Stimulated activated memory B cell treated with anti-CD40 and anti-IgM and Interleukin-4, amounts not matched to agents 10 μg/mL and 1 μg/mL and 100 μg/mL, for 72 hours (primary cell): ENCODE measurements at places on chromosomes 7 and 10.

- ATAC-seq = no peak
These were observed 11.0 kb downstream of the RHBDD2 start for GRCh38 chr7:75889826-75890225.

GRCh38 chr7:4136501-4137110 is 545.5 kb upstream of the FOXK1 start:
- ATAC-seq = no peak

GRCh38 chr7:53656881-53657280 is 621.4 kb downstream of the POM121L12 start:
- no peak for ATAC-seq

GRCh38 chr10:87579563-87579962 is 74.9 kb downstream of the MINPP1 start:
- ATAC-seq = no peak

- ATAC-seq = no peak
These were observed 16.6 kb downstream of the ZNF777 start for GRCh38 chr7:149444287-149444686.

GRCh38 chr7:5687936-5688630 is 93.4 kb downstream of the RNF216 start:
- no peak for ATAC-seq

DNA sequence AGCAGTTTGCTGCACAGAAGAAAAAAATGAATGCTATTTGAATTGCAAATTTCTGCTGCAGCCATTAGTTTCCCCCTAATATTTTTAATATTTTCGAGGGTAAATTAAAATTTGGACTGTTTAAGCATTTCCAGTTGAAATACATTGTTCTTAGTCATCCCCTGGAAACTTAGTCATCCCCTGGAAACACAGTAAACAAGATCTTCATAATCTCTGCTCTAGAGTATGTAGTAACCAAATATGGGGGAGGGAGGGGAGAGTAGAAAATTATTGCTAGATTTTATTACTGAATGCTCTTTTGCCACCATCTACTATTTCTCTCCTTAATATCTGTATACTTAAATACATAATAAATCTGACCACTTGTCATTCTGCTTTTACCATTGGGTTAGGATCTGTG is 1053.3 kb downstream of the SORCS1 start:
- ATAC-seq = no peak

DNA sequence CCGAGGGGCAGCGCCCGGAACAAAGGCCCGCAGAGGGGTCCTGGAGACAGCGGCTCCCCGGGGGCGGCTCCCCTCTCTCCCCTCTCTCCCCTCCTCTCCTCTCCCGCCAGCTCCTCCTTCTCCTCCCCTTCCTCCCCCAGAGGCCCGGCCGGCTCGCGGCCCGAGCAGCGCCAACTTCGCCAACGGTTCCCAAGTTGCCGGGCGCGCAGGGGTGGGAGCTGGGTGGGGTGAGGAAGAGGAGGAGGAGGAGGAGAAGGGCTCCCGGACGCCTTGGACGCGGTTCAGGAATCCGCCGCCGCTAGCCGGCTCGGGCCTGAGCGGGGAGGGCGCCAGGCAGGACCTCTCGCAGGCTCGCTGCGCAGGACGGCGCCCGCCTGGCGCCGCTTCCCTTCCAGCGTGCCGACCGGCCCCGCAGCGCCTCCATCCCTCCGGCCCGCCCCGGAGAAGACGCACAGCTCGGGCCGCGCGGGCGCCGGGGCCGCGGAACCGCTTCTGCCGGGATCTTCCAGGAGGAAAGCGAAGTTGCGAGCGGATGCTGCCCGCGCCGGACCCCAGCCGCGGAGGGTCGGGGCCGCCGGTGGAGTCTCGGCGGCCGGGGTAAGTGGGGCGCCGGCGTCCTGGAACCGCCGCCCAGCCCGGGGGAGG is at the start of gene CHST3:
Gene CHST3, plus strand, starts transcription at position 298 of the 645 bp plus-strand sequence. CDS start 41,448 bp downstream, outside the sequence.
- ATAC-seq = peak; percentile 42

GRCh38 chr10:78259391-78259790 is 225.7 kb downstream of the RPS24 start:
- no peak for ATAC-seq

DNA sequence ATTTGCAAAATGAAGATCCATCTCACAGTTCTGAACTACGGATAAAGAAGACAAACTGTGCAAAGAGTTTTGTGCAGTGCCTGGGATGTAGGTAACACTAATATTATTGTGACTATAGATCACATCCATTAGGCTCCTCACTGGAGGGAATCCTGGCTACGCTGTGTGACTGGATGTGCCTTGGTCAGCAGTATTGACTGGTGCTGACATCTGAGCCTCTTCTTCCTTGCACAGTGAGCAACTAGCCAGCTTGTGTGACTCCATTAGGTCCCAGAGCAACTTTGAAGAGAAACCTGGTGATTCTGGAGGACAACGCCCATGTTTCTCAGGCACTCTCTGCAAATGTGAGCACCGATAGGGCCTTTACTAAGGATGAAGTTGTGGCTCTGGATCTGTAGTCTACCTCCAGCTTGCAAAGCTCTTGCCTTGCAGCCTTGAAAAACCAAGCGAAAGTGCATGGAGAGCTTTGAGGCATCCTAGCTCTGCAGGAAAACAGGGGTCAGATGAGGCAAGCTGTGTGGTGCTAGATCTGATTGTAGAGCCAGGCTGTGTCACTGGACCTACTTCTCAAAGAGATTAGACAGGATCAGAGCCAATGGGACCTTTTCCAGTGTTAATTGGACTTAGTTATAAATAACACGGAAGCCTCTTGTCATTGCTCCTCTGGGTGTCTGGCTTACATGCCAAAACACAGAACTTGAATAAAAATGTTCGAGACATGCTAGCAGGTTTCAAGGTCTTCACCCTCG is 303.6 kb upstream of the LYZL1 start:
- no peak for ATAC-seq

GRCh38 chr7:109964780-109965179 is 1126.1 kb upstream of the LRRN3 start:
- ATAC-seq = no peak

DNA sequence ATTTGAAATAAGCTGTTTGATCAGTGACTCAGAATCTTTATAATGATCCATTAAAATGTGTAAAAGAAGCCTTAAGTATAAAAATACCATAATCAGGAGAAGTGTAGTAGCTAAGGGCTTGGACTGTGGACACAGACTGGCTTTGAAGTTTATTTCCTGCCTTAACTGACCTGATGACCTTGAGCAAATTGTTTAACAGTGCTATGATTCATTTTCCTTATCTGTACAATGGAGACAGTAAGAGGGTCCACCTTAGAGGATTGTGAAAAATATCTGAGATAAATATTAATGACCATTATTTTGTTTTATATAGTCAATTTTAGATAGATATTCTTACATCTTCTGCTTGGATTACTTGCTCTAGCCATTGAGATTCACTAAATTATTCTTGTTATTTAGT is 13.3 kb upstream of the RPA3 start:
- no peak for ATAC-seq

GRCh38 chr10:36345807-36346206 is 703.7 kb upstream of the FZD8 start:
- no peak for ATAC-seq

DNA sequence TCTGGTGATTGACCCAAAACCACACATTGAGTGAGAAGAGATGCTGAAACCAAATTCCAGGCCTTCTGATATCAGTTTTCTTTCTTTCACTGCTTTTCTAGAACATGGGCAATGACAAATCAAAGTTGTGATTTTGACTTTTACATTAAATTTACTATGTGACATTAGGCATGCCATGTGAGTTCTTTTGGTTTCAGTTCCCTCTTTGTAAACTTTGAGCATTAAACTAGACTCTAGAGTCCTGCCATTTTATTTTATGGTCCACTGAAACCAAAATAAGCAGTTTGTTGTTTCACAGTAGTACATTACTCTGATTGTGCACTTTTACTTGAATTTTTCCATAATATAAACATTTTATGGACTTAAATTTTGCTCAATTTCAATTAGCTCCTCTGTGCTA is 381.1 kb upstream of the SEMA3D start:
- no peak for ATAC-seq

GRCh38 chr10:97464226-97464625 is 18.3 kb downstream of the ZDHHC16 start:
- ATAC-seq = no peak

GRCh38 chr7:3916146-3916545 is 615.1 kb downstream of the SDK1 start:
- no peak for ATAC-seq
